ENCODE measurements at places on chromosomes 7 and 10.
A peak's percentile ranks its signal among the peaks of the same experiment; 100 is the strongest.

DNA sequence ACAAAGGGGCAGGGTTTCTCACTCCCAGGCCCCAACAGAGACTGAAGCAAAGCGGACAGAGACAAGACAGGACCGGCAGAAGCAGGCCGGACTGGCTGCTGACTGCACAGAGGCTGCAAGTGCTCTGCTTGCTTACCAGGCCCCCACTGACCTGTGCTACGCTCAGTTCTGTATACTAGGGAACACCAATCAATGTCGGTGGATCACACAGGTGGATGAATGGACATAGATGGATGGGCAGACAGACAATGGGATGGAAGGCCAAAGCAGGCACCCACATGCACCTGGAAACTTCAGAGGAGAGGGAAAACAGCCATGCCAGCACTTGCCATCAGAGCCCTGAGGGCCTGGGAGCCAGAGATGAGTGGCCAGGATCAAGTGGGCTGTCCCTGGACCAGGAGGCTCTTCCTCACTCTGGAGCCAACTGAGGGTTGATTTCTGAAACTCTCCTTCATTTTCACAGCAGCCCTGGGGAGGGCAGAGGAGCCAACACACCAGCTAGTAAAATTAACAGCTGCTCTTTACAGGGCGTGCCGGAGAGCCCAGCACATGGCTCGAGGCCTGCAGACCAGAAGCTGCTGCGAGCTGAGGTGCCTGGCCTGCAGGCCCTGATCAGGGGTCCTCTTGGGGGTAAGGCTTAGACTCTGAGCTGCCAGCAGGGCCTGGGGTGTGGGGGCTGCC lies 243.6 kb downstream of the KCNMA1 start:
- DNase-seq = no peak

DNA sequence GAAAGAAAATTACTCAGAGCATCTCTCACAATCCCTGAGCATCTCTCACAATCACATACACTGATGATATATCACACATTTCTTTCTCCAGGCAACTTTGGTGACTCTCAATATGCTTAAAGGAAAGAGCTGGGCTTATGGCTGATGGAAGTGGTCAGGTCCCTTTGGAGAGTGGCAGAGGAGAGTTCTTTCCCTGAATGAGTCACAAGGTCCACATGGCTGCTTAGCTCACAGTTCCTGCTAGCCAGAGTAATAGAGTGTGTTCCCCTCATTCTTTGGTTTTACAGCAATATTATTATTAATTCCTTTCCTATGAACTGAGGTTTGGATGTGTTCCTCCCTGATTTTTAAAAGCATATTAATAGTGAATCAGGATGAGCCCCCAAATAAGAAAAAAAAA lies 287.4 kb downstream of the C7orf25 start:
- DNase-seq = no peak

DNA sequence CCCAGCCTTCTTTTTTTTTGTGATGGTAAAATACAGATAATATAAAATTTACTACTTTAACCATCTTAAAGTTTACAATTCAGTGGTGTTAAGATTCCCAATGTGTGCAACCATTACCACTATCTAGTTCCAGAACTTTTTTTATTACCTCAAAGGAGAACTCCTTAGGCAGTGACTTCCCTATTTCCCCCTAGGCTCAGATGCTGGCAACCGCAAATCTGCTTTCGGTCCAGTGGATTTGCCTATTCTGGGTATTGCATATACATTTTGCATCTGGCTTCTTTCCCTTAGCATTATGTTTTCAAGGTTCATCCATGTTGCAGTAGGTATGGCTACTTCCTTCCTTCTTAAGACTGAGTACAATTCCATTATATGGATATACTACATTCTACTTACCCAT lies 56.5 kb downstream of the AFAP1L2 start:
- DNase-seq = no peak

- no peak for DNase-seq
Measured at GRCh38 chr7:24824896-24825295, 67.6 kb upstream of the GSDME start.

- no peak for DNase-seq
Measured at GRCh38 chr10:96758423-96758822, 38.1 kb upstream of the PIK3AP1 start.

- DNase-seq = no peak
Measured at GRCh38 chr10:51083356-51083853, 9.1 kb downstream of the PRKG1 start.

DNA sequence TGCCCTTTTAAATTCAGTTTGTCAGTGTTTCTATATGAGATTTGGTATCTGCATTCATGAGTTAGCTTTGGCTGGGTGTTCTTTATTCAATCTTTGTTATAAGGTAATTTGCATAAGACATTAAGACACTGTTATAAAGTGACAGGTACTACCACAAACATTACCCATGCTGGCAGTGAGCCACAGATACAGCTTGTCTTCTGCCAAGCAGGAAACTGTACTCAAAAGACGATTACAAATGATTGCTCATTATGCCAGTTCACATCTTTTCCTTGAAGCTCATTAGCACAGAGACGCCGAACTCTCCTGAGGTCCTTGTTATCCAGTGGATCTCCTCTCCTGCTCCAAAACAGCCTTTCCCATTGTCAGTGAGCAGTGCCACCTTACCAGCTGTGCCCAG lies 30.4 kb downstream of the AMPH start:
- DNase-seq = no peak

- peak; percentile 75 for DNase-seq
Measured at GRCh38 chr10:35451151-35452016, 115.1 kb downstream of the CCNY start.
